ENCODE measurements at places on chromosomes 11 and 22. TPM values are rescaled to one million over a fixed set of nuclear protein-coding genes. Genes with fewer than 3 reads are reported as not detected.

DNA sequence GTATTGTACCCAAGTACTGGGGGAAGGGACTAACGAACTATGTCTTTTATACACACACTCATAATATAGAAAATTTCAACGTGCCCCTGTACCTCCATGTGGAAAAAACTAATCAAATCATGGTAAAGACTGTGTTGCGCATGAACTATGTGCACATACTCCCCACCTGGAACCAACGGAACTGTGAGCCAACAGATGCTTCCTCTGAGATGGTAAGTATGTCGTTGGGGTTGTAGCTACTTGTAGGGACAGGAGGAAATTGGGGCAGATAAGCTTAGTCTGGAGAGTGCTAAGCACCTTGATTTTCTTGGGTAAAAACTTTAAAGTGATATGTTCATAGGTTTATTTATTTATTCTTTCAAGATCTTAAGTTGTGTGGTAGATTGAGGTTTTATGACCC lies 40.1 kb downstream of the GLYAT start:
- no peak overlapping the region for H3K4me3 ChIP-seq
- DNase-seq: no peak
- H3K4me1 ChIP-seq: no peaks in the 10 kb centered on the region
- H3K36me3 ChIP-seq: no peaks in the 10 kb centered on the region
- H3K27ac ChIP-seq: no peak overlapping the region

DNA sequence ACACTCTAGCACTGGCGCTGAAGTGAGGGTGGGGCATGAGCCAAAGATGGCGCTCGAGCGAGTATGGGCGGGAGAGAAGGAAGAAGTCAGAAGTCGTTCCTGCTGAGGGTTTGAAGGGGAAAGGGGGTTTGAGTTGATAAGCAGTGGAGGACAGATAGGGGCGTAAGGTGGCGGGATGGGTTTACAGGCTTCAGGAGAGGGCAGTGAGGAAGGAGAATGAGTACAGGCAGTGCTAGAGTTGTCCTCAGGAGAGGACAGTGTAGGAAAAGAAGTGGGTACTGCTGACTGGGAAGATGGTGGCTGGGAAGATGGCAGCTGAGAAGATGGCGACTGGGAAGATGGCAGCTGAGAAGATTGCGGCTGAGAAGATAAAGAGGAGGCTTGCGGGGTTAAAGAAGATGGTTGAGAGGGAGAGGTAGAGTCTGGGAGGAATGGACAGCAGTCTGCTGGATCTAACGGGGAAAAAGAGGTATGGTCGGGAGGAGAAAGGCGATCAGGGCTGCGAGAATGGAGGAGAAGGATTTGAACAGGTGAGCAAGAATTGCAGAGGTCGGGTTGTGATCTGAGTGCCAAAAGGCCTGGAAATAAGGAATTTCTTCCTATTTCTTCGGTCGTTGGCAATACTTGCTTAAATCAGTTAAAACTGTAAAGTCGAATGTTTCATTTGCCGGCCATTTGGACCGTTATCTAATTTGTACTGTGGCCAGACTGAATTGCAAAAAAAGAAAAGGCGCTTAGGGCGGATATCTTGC lies 5.2 kb downstream of the PPFIBP2 start:
- H3K27me3 ChIP-seq: no peaks in the 10 kb centered on the region
- H3K27ac ChIP-seq: no peak overlapping the region
- H3K36me3 ChIP-seq: no peaks in the 10 kb centered on the region
- H3K4me1 ChIP-seq: peaks cover 30% of the 10 kb centered on the region

GRCh38 chr11:12245549-12246016 lies 131.8 kb upstream of the PARVA start:
- H3K4me3 ChIP-seq: no peak overlapping the region
- peaks cover 70% of the 10 kb centered on the region for H3K4me1 ChIP-seq
- peaks cover 21% of the 10 kb centered on the region for H3K36me3 ChIP-seq
- peak overlapping the region; percentile 39 for H3K27ac ChIP-seq
- DNase-seq: no peak
- no peaks in the 10 kb centered on the region for H3K27me3 ChIP-seq

Gene SCGB1A1
- total RNA-seq: not detected

DNA sequence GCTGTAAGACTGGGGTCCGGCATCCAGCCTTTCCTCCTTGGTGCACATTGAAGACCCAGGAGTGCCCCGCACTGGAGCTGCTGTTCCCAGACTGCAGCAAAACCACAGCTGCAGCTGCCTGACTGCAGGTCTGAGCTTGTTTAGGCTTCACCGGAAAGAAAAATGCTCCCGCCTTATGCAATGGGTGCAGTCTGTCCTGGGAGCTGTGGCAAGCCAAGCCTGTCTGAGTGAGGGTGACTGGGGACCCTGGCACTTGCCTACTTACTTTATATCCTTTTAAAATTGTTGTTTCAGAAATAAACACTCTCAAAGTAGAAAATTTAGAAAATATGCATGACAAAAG lies 23.3 kb upstream of the CD44 start:
- H3K36me3 ChIP-seq: no peaks in the 10 kb centered on the region
- no peaks in the 10 kb centered on the region for H3K27me3 ChIP-seq
- H3K27ac ChIP-seq: no peak overlapping the region
- H3K4me1 ChIP-seq: peaks cover 35% of the 10 kb centered on the region
- no peak overlapping the region for H3K4me3 ChIP-seq

DNA sequence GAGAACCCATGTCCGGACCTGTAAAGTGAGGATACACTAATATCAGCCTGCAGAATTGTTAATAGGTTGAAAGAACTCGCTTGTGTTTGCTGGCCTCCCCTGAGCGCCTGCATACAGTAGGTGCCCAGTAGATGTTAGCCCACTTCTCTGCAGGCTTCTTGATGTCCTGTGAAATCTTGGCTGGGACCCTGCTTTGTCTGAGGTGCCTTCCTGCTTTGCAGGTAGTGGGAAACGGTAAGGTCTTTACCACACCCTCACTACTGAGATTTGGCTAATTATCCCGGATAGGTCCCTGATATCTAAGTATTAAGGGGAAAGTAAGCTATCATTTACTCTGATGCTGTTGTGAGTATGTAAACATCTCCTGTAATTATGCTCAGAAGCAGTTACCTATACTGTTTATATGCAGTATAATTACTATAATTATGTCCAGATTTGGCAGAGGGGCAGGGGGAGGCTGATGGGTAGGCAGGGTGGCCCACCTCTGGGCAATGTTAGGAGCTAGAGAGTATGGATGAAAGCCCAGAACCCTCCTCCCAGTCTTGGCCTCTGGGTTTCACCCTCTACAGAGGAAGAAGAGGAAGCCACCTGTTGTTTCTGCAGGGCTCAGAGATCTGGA lies 1.2 kb upstream of the ARRB1 start:
- no peaks in the 10 kb centered on the region for H3K27me3 ChIP-seq
- H3K4me1 ChIP-seq: peaks cover 47% of the 10 kb centered on the region
- peak overlapping the region; percentile 94 for H3K27ac ChIP-seq
- no peak for DNase-seq
- H3K4me3 ChIP-seq: peak overlapping the region; percentile 88

DNA sequence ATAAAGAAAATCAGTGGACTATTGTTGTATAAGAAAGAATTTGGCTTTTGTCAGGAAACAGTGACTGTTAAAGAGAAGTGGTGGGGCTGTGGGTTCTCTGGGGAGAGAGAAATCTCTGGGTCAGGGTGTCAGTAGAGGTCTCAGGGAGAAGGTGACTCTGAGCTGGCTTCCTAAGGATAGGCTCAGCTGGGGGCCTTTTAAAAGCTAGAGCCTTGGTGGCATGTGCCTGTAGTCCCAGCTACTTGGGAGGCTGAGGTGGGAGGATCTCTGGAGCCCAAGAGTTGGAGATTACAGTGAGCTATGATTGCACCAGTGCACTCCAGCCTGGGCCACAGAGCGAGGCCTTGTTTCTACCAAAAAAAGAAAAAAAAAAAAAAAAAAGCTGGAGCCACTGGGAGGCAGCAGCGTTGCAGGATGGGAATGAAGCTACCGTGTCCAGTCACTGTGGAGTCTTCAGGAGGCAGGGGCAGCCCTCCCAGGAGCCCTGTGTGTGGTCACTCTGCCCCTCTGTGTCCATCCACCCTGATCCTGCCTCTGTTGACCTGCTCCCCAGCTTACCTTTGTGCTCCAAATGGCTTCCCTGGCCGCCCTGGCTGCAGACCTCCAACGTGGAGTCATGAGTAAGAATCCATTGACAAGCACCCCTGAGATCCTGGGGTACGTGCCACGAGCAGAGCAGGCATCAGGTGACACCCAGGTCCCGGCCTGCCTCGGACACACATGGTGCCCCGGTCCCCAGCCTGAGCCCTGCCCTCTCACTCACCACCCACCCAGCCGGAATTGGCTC lies 5.4 kb upstream of the MIF start:
- H3K36me3 ChIP-seq: peaks cover 17% of the 10 kb centered on the region
- peak overlapping the region; percentile 38 for H3K27ac ChIP-seq
- H3K4me3 ChIP-seq: no peak overlapping the region
- peaks cover 5% of the 10 kb centered on the region for H3K4me1 ChIP-seq
- no peaks in the 10 kb centered on the region for H3K27me3 ChIP-seq
- DNase-seq: no peak

Gene FJX1
- 0.88 TPM for total RNA-seq

- H3K27ac ChIP-seq: no peak overlapping the region
- H3K4me3 ChIP-seq: no peak overlapping the region
- no peaks in the 10 kb centered on the region for H3K27me3 ChIP-seq
- H3K4me1 ChIP-seq: no peaks in the 10 kb centered on the region
- no peak for DNase-seq
Observed at GRCh38 chr11:78504181-78504580, 70.5 kb downstream of the NARS2 start.

DNA sequence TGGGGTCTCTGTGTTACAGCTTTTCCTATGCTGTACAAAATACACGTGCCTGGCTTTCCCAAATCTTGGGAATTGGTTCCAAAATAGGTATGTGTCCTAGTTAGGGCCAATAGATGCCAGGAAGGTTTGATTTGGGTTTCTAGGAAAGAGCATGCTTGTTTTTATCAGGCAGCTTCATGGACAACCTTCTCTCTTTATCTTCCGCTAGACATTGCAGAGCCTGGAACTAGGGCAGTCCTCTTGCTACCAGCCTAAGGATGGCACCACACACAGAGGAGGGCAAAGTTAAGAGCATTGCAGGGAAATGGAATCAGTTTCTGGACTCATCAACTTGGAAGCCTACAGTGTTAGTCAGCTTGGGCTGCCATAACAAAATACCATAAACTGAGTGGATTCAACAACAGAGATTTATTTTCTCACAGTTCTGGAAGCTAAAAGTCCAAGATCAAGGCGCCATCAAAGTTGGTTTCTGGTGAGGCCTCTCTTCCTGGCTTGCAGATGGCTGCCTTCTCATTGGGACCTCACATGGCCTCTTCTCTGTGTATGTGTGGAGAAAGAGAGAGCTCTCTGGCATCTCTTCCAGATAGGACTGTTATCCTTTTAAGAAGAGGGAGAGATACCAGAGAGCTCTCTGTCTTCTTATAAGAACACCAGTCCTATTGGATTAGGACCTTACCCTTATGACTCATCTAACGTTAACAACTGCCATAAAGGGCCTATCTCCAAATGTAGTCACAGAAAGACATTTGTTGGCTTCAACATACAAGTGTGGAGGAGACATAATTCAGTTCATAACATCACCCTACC lies 27.3 kb upstream of the CREB3L1 start:
- H3K4me1 ChIP-seq: no peaks in the 10 kb centered on the region
- no peak overlapping the region for H3K4me3 ChIP-seq
- no peak for DNase-seq
- H3K36me3 ChIP-seq: no peaks in the 10 kb centered on the region
- no peak overlapping the region for H3K27ac ChIP-seq

Gene FGF4
- total RNA-seq: not detected

Gene BDNF
- total RNA-seq: 3.1 TPM

DNA sequence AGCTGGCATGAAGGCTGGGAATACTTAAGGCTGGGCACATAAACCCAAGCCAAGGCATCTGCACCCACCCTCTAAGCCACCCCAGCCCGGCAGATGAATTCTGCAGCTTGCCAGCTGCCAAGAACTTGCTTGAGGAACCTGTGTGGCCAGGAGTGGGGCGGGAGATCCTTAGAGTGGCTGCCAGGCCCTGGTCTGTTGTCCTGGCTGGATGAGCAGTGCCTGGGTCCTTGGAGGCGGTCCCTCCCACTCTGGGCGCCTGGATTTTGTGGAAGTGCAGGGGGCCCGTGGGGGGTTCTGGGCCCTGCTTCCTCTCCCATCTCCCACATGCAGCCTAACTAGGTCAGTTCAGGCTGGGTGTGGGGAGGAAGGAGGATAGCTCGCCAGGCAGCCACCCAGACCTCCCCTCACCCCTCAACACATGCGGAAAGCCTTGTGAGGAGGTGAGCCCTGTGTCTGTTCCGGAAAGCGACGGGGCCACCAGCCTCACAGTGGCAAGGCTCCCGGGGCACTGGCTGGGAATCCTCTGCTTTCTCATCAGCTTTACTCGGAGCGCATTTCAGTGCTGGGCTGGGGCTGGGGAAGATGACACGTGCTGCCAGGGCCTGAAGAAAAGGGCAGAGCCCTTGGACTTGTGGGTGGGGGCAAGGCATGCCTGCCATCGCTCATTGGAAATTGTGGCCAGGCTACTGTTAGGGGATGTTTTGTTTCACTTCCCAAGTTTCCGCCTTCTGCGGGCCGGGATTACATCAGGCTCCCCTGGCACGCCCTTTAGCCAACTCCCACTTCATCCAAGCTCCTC lies 8.4 kb downstream of the DAGLA start:
- no peaks in the 10 kb centered on the region for H3K27me3 ChIP-seq
- H3K4me1 ChIP-seq: peaks cover 44% of the 10 kb centered on the region
- peak; percentile 80 for DNase-seq
- H3K36me3 ChIP-seq: no peaks in the 10 kb centered on the region
- peak overlapping the region; percentile 44 for H3K4me3 ChIP-seq

GRCh38 chr11:33751878-33752277 lies 15.7 kb upstream of the CD59 start:
- H3K27me3 ChIP-seq: no peaks in the 10 kb centered on the region
- DNase-seq: no peak
- H3K27ac ChIP-seq: peak overlapping the region; percentile 73
- peaks cover 30% of the 10 kb centered on the region for H3K4me1 ChIP-seq
- H3K36me3 ChIP-seq: peaks cover 78% of the 10 kb centered on the region

- H3K27ac ChIP-seq: no peak overlapping the region
- no peak overlapping the region for H3K4me3 ChIP-seq
- DNase-seq: no peak
- H3K27me3 ChIP-seq: no peaks in the 10 kb centered on the region
- H3K36me3 ChIP-seq: no peaks in the 10 kb centered on the region
Observed at GRCh38 chr11:30510750-30511149, 75.4 kb downstream of the MPPED2 start.

Gene C11orf52
- 1.2 TPM for total RNA-seq

GRCh38 chr11:819943-820649 lies 1.4 kb downstream of the PNPLA2 start:
- H3K27me3 ChIP-seq: no peaks in the 10 kb centered on the region
- H3K36me3 ChIP-seq: peaks cover 34% of the 10 kb centered on the region
- peaks cover 55% of the 10 kb centered on the region for H3K4me1 ChIP-seq
